PC-9 (cell line): ENCODE measurements at places on chromosomes 6 and 20. TPM values are rescaled to one million over a fixed set of nuclear protein-coding genes. Genes with fewer than 3 reads are reported as not detected.

The RAET1L gene
- total RNA-seq = 1.2 and 2.8 TPM in 2 replicates

The FAXC gene
- total RNA-seq = 3.3 and 4.2 TPM in 2 replicates

GRCh38 chr20:21514553-21515251, 838 bp upstream of the NKX2-2 start:
- no peak overlapping the region for H3K4me3 ChIP-seq
- no peak for DNase-seq
- H3K27ac ChIP-seq = no peak overlapping the region
- no peaks in the 10 kb centered on the region for H3K4me1 ChIP-seq
- H3K27me3 ChIP-seq = peaks cover 38% of the 10 kb centered on the region

DNA sequence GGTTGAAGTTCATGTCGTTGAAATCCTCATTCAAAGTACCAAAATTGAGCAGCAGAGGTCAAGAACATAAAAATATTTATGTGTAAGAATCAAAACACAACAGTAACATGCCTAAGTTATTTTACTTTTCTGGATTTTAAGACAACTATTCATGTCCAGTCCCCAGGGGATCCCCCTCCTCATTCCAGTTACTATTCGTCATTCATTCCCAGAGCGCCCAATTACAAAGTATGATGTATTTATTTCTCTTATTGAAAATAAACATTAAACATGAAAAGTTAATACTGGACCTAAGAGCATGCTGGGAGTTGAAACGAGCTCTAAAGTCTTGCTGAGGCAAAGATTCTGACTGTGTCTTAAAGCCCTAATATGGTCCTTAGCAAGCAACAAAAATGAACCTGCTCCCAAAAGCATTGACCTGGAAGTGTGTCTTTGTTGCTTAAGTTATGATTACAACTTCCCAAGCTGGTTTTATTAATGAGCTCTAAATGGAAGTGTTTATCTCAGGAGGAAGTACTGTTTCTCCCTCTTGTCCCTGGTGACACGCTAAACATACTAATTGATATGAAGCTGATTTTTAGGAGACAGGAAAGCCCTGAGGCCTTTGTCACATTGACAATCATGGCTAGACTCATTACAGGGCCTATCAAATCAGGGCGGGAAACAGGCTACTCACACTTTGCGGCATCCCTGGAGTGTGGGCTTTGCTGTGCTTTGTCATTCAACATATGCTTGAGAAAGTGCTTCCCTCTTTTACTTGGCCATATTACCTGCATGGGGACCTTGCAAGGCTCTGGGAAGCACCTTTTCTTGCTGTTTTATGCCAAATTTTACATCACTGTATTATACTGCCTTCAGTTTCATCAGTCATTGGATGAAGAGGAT, 192.2 kb upstream of the DTNBP1 start:
- H3K36me3 ChIP-seq = no peaks in the 10 kb centered on the region
- DNase-seq = no peak
- no peak overlapping the region for H3K27ac ChIP-seq
- no peak overlapping the region for H3K4me3 ChIP-seq
- no peaks in the 10 kb centered on the region for H3K4me1 ChIP-seq

The FAM162B gene
- not detected in 2 replicates for total RNA-seq
